CD8-positive, alpha-beta memory T cell (primary cell): ENCODE measurements at places on chromosomes 6 and 20.
A peak's percentile ranks its signal among the peaks of the same experiment; 100 is the strongest.

- DNase-seq, result peak; percentile 51
Observed at GRCh38 chr6:90156861-90157260, 139.8 kb downstream of the BACH2 start.

DNA sequence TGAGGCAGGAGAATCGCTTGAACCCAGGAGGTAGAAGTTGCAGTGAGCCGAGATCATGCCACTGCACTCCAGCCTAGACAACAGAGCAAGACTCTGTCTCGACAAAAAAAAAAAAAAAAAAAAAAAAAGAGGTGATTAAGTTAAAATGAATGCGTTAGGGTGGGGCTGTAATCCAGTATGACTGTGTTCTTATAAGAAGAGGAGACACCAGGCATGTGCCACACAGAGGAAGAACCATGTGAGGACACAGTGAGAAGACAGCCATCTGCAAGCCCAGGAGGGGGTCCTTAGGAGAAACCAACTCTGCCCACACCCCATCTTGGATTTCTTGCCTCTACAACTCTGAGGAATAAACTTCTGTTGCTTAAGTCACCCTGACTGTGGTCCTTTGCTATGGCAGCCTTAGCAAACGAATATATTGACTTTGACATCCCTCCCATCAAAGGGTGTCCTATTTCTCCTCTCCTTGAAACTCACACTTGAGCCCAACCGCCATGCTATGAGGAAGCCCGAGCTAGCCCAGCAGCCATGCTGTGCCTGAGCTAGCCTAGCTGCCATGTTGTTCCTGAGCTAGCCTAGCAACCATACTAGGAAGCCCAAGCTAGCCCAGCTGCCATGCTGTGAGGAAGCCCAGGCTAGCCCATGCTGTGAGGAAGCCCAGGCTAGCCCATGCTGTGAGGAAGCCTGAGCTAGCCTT is 15.8 kb upstream of the PPP1R16B start:
- DNase-seq, result no peak

DNA sequence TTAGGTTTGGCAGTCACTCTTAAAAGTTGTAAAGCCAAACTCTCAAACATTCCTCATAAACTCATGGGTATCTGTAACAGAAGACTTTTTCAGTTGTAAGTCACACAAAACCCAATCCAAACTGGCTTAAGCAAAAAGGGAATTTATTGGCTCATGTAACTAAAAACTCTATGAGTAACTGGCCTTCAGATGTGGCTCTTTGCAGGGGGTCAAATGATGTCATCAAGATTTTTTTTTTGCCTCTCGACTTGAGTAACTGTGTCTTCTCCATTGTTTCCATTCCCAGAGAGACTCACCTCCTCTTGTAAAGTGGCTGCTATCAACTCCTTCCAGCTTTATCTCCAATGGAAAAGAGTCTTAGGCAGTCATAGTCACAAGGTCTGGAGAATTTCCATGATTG is 645.0 kb downstream of the DHX35 start:
- no peak for DNase-seq

DNA sequence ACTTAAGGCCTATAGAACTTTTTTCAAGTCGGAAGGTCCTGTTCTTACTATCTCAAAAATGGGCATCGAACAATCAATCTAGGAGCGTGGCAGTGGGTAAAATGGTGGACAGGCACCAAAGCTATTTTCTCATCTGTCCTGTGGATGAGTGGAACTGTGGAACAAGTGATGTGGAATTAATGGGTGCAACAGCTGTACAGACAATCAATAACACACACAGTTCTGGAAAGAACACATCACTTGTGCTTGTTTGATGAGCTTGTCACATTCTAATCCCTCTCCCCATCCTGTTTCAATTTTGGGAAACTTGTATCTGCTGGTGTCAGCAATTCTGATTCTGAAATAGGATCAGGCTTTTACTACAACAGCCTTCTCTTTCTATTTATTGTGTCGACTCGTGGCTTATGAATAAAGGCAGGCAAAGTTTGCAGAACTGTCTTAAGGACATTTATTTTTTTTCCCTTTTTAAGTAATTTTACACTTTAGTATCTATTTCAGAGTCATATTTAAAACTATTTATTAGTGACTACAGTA is 11.5 kb downstream of the RBM24 start:
- DNase-seq, result no peak

DNA sequence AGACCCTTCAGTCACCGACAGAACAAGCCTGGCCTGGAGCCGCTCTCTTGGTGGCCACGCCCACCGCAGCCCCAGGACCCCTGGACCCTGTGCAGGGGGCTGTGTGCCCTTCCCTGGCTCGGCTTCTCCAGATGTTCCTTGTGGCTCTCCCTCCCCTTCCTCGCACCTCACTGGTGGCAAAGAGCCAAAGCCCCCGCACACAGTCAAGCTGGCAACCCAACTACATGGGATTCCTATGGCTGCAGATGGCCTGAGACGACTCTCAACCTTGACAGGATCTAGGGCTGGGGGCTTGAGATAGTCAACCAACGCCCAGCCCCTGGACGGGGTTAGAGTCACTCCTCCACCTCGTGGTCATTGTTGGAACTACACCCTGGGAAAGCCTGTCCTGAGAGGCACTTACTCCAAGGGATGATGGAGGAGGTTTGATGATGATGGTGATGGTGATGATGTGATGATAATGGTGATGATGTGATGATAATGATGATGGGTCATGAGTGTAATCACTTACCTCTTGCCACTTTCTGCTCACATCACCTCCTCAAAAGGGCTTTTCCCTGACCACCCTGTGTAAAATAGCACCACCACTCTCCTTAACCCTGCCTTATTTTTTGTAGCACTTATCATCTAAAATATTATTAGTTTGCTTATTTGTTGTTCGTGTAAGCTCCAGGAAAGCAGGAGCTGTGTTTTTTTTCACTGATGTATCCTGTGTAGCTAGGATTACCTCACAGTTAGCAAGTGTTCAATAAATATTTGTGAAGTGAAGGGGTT is 278.4 kb downstream of the LRFN2 start:
- peak; percentile 23 for DNase-seq

GRCh38 chr20:58148891-58149290 is 79.6 kb downstream of the ANKRD60 start:
- DNase-seq, result no peak

GRCh38 chr6:113147544-113147943 is 709.6 kb upstream of the MARCKS start:
- DNase-seq, result no peak

GRCh38 chr6:154316131-154316530 is 40.5 kb downstream of the IPCEF1 start:
- no peak for DNase-seq

DNA sequence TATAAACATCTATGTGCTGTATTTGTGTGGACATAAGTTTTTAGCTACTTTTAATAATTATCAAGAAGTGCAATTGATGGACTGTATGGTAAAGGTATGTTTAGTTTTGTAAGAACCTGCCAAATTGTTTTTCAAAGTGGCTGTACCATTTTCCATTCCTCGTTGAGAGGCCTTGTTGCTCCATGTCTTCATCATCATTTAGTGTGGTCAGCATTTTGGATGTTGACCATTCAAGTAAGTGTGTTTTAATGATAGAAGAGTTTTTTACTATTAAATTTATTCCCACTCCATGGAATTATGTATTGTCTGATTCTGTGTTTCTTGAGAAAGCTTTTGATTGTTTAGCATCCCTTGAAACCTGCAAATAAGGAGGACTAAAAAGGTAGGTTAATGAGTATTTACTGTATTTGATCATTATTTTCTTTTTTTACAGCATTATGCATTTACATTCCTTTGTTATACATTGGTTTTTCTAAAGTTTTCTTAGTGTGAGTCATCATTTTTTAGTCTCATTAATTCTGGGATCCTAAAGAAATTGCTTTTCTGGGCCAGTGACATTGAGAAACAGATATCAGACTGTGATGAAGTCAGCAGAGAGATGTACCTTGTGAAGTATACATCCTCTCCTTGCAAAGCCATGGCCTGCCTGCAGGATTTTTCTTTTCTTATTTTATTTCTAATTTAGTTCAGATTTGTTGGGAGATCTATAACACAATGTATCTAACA is 312.8 kb upstream of the PTCHD4 start:
- no peak for DNase-seq

GRCh38 chr6:42704937-42705374 is 17.4 kb downstream of the PRPH2 start:
- DNase-seq, result no peak

DNA sequence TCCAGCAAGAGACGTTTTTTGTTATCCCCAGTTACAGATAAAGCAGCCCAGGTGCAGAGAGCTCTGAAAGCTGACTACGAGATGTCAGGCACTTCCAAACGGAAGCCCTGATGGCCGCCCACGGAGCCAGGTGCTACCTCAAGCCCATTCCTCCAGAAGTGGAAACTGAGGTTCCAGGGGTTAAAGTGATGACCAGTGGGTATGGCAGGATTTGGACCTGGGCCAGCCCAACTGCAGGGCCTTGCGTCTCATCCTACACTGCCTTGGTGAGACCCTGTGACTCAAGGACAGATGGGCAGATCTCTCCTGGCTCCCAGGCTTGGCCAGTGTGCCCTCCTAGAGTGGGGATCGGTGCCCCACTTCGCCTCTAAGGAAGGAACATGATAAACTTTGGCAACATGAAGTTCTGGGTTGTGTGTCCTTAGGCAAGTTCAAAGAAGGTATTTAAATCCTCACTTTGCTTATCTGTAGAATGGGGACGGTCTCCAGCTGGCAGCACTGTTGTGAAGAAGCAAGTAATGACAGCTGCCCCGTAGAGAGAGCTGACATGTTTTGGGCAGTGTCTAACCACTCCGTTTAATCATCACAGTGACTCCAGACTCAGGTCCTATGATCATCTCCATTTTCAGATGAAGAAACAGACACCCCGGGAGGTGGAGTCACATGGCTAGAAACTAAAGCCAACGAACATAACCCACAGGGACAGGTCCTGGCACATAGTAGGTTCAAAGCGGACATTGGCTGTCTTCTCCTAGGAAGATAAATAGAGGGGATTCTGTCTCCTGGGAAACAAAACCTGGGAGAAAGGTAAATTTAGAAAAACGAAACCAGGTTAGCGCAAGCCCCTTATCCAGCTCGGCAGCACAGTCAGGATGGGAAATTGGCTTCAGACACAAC is 34.4 kb upstream of the CDH22 start:
- no peak for DNase-seq

DNA sequence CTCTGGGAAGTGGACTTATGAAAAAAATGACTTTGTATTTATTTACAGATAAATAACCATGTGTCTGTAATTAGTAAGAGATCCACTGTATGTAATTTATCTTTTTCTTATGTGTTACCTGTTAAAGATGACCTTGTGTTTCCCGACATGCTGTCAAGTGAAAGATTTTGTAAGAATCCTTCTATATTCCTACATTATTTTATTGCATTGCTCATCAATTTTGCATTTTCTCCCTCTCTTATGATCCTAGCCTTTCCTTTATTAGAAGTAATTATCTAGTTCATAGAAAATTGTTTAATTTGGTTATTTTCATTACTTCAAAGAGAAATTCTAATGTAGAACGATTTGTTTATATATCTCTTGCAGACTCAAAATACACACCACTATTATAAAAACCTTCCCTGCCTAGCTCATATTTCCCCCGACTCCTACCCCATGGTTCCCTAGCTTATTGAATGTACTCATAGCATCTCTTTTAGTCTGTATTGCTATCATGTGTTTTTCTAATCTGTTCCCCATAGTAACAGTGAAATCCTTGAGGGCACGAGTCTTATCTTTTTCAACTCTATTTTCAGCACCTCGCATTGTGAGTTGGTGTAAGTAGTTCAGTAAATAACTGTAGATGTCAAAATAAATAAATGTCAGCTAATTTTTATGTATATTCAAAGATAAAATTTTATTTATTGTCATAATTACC is 774.4 kb downstream of the HDGFL1 start:
- no peak for DNase-seq

DNA sequence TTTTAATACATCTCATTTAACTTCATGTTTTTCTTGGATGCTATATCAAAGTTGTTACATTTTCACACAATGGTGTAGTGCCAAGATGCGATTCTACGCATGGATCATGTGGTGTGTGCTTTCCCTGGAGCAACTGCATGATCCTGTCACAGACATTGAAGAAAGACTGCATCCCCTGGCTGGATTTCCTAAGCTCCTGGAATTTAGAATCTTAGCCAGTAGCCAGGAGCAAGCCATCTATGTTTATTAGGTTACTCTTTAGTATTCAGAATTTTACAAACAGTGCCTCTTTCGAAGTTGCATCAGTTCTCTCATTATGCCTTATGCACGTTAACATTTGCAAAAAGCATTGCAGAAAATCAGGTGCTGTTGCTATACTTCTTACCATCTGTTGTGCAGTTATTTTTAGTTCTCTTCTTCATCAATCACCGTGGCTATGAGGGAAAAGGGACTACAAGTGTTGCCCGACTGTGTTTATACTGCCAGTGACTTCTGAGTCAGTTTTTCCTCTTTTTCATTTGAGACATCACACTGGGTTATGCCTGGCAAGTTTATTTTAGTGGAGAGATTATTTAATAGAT is 584.2 kb downstream of the BCKDHB start:
- no peak for DNase-seq

DNA sequence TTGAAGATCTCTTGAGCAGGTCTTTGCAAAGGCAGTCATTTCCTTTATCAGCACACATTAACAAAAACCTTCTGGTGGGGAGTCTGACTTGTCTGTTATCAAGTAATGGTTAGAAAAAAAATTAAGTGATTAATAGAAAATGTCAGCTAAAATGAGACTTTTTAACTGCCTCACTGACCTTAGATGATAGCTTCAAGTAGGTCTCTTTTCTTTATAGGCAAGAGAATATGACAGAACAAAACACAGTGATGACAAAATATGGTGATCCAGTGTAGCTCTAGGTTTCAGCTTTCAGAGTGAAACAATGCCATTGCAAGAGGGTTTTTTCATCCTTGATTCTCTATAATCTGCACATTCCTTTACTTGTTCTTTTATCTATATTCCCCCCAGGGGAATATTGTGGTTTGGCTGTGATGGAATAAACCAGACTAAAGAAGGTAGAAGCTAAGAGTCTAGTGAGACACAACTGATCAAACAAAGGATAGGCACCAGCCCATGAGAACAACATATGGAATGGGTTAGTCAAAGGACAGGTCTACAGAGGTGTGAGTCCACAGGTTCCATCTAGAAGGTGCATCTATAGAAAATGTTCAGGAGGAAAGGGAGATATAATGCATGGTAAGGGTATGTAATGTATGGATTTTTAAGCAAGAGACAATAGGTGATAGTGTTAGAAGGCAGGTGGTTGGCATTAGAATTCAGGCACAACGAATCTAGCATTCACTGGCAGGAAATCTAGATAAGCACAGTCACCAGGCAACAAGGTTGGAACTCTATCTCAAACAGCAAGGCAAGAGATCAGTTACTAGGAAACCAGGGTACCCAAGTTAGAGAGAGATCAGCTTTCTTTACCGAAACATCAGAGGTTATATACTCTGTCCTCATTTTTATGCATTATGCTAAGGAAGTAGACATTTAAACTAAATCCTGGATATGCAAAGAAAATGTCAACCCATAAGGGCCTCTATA is 228.9 kb upstream of the SMLR1 start:
- DNase-seq, result no peak
